Stimulated activated CD8-positive, alpha-beta memory T cell treated with anti-CD3 and anti-CD28 coated beads, Interleukin-4, amount 100 ng/mL, for 4 hours (primary cell): ENCODE measurements at places on chromosomes 3 and 15.

GRCh38 chr3:23489300-23490158, 286.4 kb downstream of the UBE2E2 start:
- no peak for DNase-seq

GRCh38 chr15:34584330-34584668, 848 bp upstream of the GOLGA8B start:
- DNase-seq, result no peak

DNA sequence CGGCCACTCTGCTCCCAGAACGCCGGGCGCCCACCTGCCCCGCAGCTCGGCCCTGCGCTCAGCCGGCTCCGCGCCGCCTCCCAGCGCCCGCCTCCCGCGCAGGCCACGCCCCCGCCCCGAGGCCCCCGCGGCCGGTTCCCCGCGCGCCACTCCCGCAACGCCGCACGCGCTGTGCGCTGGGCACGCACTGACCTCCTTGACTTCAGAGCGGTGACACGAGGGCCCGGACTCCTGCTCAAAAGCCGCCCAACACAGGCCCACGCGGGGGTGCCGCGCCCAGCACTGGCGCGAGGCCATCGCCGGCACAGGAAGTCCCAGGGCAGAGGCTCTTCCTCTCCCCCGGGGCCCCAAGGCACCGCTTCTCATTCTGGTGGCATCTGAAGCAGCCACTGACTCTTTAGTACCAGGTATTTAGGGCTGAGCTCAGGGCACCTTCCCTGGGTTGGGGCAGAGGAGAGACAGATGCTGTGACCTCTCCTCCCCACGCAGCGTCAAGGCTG, 12.4 kb downstream of the TNK2 start:
- no peak for DNase-seq

DNA sequence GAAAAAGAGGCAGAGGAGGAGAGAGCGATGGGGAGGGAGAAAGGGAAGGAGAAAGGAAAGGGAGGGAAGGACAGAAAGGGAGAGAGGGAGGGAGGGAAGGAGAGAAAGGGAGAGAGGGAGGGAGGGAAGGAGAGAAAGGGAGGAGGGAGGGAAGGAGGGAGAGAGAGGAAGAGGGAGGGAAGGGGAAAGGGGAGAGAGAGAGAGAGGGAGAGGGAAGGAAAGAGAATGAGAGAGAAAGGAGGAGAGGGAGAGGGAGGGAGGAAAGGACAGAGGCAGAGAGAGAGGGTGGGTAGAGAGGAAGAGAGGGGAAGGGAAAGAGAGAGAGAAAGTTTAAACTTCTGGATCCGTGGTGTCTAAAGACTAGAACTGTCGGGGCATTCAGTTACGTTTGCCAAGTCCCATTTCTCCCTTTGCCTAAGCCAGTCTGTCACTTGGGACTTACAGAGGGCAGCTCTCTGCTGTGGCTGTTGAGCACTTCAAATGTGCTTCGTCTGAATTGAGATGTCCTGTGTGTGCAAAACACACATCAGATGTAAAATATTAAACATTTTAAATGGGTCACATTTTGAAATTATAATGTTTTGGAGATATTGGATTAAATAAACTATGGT, 62.6 kb downstream of the PLXNA1 start:
- DNase-seq, result no peak

DNA sequence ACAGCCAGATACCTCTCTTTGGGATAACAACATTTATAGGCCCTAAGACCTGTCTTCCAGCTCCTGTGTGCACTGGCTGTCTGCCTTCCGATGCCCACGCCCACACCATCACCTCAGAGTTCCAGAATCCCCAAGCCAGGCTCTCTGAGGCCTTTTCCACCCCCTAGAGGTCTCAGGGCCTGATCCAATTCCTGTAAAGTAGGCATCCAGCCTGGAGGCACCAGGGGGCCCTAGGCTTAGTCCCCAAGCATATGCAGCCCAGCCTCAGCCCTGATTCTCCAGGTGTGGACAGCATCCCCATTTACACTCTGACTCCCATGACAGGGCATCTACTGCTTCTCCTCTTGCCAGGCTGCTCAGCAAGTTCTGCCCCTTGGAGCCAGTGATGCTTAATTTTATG, 72.7 kb upstream of the CORO2B start:
- DNase-seq, result no peak

- peak; percentile 90 for DNase-seq
Measured at GRCh38 chr3:49093853-49094767, at the start of gene QRICH1. TSS of gene QRICH1 (minus strand) at chr3:49094071. CDS start at chr3:49077017, 17,054 bp downstream.

DNA sequence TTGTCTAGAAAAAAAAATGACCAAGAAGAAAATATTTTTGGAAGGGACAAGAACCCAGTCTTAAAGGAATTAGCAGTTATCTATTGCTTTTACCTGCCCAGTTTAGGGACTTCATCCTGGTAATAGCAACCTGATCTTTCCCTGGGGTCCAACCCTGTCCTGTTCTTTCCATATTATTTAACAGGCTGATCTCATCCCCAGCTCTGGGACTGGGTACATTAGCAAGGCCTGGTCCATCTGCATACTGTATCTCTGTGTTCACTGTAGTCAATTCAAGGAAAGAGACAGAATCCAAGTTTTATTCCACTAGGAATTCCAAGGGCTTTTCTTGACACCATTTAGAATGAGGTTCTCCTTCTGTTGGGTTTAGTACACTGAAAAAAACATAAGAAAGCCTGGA, 191.7 kb upstream of the GADL1 start:
- DNase-seq, result no peak

DNA sequence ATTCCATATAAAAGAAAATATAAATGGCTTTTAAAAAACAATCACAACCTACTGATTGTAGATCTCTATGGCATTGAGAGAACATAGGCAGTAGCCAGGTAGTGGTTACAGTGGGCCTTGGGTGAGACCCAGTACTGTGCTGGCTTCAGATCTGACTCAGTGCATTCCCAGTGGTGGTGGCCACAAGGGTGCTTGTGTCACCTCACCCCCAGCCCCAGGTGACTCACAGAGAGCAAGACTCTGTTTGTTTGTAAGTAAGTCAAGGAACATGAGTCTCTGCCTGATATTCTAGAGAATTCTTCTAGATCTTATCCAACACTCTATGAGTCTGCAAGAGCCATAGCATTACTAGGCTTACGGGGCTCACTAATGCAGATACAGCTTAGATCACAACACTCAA, 118.8 kb upstream of the AZI2 start:
- no peak for DNase-seq

GRCh38 chr15:58442122-58442521, 10.3 kb downstream of the LIPC start:
- no peak for DNase-seq

DNA sequence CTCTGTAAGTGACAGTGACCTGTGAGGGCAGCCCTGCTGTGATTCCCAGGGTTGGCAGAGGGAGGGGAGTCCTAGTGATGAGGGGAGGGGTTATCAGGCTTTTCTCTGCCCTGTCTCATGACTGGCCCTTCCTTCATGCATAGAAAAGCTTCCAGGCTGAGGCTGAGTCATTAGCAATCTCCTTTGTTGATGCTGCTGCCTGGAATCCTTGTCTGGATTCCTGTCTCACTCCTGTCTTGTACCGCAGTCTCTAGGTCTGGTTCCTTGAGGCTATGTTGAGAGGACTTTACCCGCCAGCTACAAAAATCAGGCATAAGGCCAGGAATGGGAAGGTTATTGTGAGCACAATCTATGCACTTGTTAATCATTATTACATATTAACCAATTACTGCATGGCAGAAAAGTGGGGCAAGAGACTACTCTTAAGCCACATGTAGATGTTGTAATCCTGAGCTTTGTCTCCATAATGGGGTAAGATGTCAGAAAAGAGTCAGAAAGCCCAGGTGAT, 7.2 kb downstream of the KLHL6 start:
- DNase-seq, result no peak

DNA sequence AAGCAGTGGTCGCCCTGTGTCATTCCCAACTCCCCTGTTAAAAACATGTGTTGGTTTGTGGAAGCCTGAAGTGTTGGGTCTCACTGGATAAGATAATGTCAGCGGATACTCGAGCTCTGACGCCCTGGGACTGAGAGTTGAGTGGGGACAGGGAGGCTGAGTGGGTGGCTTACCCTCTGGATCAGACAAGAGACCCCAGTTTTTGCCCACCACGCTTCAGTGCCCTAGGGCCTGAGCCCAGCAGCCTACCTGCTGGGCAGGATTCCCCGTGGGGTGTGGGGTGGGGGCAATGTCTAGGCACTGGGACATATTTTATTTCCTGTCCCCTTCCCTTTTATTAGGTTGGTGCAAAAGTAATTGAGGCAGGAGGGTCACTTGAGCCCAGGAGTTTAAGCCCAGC, 75.0 kb downstream of the SMAD6 start:
- no peak for DNase-seq

- no peak for DNase-seq
Measured at GRCh38 chr3:127092776-127093175, 100.2 kb upstream of the PRR23E start.
